ENCODE measurements at places on chromosomes 4 and X.

DNA sequence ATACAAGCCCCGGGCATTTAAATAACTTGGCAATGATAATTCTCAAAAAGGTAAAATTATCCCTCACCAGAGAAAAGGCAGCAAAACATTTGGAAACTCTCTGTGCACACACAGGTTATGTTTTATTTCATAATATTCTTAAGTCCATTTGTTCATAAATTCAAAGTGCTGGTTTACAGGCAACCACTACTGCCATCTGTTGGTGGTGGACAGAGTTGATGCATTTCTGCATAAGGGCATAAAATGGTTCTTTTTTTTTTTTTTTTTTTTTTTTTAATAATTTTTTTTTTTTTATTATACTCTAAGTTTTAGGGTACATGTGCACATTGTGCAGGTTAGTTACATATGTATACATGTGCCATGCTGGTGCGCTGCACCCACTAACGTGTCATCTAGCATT, 31.5 kb upstream of the IL21 start:
- peak; percentile 61 for DNase-seq

GRCh38 chr4:158799013-158799770, 30.4 kb downstream of the FNIP2 start:
- peak; percentile 60 for DNase-seq

- no peak for DNase-seq
Observed at GRCh38 chr4:23931489-23931830, 41.6 kb upstream of the PPARGC1A start.

- DNase-seq: peak; percentile 83
Observed at GRCh38 chr4:164383358-164384220, 370.3 kb upstream of the SMIM31 start.

GRCh38 chr4:26074712-26075430, 160.9 kb downstream of the SMIM20 start:
- DNase-seq: no peak

DNA sequence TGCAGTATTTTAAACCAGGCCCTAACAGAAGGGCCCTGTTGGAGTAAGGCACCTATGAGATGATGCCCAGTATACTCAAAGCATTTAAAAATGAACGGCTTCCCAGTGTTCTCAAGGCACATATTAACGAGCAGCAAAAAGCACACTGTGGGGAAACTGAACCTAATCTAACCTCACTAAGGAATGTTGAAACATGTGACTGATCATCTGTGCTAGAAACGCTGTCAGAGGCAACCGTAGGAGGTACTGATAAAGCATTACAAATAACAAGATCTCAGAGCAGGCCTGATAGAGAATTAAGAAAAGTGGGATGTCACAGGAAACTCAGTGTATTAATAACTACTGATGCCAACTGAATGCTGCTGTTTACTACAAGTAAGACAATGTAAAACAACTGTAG, 24.0 kb downstream of the ASB9 start:
- no peak for DNase-seq

DNA sequence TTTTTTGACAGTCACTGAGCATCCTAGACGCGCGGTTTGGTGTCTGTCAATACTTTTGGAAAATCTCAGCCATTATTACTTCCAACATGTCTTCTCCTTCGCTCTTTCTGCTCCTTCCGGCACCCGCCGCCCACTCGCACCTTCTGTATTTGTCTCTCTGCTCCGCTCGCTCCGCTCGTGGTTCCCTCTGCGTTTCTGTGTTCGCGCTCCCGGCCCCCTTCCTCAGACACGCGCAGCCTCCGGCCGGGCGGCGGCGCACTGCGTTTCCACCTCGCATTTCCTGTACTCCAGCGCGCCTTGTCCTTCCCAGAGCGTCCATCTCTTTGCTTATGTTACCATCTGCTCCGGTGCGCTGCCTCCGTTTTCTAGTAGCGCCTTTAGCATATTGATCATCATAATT, 21.1 kb downstream of the PDE6B start:
- no peak for DNase-seq

DNA sequence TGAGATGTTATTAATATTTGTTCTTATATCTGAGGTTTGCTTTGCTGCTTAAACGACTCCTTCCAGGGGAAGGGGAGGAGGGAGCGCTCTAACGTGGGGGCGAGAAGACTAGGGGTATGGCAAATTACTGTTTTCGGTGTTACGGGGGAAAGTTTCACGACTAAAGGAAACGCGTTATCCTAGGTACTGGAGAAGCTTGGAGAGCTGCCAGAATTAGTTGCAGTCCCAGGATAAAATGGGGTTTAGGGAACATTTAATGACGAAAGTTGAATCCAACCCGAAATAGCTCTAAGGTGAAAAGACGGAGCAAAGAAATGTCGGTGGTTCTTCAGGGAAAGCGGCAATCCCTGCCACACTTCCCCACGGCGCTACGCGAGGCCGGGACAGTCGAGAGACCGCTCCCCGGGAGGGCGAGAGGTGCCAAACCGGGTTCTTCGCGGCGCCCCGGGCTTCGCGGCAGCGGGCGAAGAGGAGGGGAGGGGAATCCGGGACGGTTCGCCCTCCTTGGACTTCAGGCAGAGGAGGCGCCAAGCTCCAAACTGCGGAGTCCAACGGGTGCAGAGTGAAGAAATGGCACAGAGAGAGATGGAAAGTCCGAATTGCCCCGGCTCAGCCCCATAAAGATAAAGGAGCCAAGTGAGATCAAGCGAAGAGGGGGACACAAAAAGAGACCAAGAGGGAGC, 724 bp downstream of the THOC2 start:
- DNase-seq: peak; percentile 8

DNA sequence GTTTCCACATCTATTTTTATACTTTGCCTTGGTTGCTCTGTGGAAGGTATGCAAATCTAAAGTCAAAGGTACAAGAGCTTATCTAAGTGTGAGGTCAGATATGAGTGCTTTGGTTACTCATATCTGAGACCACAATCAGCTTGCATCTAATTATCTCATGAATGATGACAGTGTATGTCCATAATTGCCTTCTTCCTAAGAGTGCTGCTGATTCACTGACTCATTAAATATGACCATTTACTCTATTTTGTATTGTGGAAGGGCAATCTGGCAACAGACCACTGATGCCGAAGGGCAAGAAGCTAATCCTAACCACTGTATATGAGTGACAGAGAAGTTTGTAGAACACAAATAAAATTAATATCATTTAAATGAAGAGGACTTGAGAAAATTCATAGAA, 1190.2 kb upstream of the AGA start:
- no peak for DNase-seq

DNA sequence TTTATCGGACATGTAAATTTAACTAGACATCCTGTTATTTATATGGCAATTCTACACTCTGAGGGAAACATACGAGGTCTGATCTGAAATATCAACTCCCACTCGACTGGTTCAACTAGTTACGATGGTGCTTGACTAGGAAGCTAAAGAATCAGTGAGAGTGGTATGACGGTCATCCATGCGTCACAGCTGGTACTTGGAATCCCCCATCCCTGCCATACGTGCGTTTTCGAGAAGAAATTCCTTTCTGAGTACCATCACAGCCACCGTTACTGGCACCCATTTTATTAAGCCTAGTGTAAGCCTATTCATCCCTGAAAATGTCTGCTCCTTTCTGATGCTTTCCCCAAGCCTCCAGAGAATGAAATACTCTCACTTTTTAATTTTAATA, 695 bp upstream of the PIGA start:
- DNase-seq: peak; percentile 39

DNA sequence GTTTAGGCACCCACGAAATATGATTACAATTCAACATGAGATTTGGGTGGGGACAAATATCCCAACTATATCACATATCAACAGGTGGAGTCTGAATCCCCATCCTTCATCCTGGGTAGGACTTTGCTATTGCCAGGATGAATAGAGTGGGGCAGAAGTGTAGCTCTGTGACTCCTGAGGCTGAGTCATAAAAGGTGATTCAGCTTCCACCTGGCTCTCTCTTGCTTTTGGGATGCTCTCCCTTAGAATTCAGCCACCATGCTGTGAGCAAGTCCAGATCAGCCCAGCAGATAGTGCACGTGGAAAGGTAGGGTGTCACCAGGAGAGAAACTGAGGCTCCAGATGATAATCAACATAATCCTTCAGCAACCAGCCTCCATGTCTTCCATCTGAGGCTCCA, 193.8 kb upstream of the BCOR start:
- no peak for DNase-seq

GRCh38 chr4:90445380-90445779, 318.2 kb downstream of the CCSER1 start:
- DNase-seq: no peak

DNA sequence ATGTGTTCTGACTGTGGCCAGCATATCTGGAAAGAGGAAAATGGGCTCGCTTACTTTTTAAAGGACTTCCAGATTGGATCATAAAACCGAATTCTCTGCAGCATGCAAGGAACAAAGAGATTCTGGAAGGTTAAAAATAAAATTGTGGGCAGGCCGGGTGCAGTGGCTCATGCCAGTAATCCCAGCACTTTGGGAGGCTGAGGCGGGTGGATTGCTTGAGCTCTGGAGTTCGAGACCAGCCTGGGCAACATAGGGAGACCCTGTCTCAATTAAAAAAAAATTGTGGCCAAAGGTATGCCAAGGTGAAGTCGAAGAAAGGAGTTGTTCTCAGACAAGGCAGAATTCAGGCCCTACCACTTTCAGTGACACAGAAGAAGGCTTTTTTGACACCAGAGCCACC, 37.8 kb downstream of the NELFA start:
- no peak for DNase-seq

- no peak for DNase-seq
Observed at GRCh38 chrX:18471296-18471695, 45.9 kb downstream of the CDKL5 start.

GRCh38 chrX:71941776-71942175, 31.1 kb downstream of the NHSL2 start:
- DNase-seq: peak; percentile 1

DNA sequence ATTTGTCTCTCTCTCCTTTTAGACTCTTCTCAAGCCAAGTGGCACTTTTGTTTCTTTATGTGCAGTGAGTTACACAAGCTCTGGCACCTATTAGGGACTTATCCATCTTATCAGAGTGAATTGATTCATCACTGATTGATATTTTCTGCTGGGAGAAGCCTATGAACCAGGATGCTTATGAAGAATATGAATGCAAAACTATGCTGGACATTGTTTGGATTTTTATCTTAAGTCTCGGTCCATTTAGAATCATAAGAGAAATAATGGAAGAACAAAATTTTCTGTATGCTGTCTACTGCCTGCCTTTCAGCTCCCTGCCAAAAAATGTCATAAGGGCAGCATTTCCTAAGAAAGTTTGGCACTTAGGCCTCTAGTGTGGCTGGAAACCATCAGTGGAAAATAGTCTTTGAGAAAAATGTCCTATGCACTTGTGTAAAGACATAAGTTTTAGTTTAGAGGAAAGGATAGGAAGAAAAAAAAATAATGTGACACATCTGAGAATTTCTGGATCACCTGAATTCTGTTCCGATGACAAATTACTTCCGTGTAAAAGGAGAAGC, 365.7 kb upstream of the MAD2L1 start:
- no peak for DNase-seq

DNA sequence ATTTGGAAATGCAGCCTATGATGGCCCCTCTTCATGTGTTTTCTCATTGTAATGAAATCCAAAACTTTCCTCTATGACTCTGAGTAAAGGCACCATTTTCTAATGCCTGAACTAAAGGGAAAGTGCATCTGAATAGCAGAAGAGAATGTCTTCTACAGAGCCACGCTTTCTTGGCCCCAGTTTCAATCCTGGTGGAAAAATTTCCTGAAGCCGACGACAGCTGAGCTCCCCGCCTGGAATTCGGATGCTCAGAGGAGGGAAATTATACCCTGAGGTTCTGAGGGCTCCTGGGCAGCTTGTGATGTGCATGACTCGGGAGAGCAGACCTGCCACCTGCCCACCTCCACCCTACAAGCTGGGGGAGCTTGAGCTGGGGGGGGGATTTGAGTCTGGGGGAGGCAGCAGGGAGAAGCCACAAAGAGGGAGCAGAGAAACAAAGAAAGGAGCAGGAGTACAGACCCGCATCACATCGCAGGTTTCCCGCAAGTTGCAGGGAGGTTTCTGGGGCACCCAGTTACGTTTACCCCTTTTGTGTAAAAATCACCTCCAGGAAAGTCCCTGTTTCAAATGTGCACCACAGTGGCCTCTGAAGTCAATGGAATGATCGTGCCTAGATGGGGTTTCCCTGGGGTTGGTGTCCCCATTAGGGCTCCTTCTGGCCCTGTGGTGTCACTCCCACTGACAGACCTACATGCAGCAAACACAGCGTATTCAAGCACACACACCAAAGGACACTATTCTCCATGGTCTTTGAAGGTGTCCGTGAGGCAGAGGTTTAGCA, 145.6 kb upstream of the RBPJ start:
- no peak for DNase-seq

GRCh38 chr4:130419211-130419975, 1323.4 kb downstream of the C4orf33 start:
- DNase-seq: no peak

GRCh38 chr4:5814421-5814820, 78.5 kb downstream of the CRMP1 start:
- no peak for DNase-seq

- no peak for DNase-seq
Observed at GRCh38 chrX:39820938-39821708, 276.6 kb downstream of the BCOR start.

GRCh38 chrX:150572206-150572605, 3.8 kb downstream of the MTM1 start:
- DNase-seq: no peak

GRCh38 chr4:141643557-141643956, 7.2 kb downstream of the IL15 start:
- DNase-seq: peak; percentile 74
